Left ventricle myocardium inferior (tissue), 1 donor: ENCODE measurements at places on chromosomes 7 and 10.

DNA sequence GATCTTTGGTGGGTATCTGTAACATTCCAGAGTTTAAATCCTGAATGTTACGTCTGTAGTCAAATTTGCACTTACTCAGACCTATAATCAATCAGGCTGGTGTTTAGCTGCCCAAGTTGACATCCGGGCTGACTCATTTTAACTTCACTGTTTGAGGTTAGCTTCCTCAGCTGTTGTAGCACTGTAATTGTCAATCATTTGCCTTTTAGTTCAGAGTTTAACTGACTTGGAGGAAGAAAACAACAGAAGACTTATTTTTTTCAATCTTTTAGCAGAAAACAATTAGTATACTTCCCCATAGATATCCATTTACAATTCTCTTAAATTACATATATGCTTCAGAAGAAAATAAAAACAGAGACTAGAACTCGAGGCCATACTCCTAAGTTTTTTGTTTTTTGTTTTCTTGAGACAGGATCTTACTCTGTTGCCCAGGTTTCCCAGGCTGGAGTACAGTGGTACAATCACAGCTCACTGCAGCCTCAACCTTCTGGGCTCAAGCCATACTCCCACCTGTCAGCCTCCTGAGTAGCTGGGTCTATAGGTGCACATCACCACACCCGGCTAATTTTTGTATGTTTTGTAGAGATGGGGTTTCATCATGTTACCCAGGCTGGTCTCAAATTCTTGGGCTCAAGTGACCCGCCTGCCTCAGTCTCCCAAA lies 38.5 kb upstream of the LRRC17 start:
- DNase-seq = no peak

DNA sequence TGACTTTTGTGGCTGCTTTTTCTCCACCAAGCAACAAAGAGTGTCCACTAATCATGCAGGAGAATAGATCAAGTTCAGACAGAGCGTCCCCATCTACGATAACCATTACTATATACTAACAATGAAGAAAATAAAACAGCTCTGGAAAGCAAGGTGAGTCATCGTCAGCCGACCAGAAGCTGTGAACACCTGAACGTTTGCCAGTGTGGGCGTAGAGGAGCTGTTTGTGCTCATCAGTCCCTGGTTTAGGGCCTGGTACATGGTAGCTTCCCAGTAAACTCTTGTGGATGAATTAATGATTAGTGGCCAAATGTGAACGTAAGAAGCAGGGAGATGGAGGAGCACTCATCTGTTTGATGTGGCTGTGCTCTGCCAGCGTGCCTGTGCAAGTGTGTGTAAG lies 180.7 kb downstream of the EVX1 start:
- no peak for DNase-seq

DNA sequence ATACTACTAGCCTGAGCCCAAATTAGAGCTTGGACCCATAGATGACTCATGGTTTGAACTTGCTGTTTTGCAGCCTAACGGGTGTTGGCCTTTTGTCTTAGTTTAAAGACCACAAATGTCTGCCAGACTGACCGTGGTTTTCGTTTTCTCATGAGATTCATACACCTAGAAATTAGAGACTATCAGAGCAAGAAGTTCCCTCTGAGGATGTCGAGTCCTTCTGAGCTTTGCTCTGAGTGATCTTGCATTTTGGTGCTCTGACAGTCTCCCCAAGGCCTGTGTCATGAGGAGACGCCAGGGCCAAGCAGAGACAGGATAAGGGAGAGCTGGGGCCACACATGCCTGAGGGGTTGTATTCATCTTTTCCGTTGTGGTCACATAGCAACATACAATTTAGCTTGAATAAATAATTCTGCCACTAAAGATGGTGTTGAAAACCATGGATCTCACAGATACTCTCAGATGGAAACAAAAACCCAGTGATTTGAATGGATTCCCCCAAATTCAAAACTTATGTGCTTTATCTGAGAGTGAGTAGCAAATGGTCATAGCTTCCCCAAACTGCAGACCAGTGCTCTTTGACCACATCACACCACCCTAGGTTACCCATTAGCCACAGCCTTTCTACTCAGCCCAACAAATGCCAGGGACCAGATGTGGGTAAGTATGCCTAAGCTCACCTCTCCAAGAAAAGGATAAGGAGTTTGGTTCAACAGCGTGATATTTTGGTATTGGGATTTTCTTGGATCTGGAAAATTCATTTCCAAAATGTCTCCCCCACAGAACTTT lies 762.0 kb upstream of the IGFBP3 start:
- DNase-seq = no peak

- no peak for DNase-seq
Measured at GRCh38 chr7:81333004-81333403, 414.2 kb upstream of the SEMA3C start.

- no peak for DNase-seq
Measured at GRCh38 chr10:86024281-86025041, 342.1 kb downstream of the GRID1 start.

GRCh38 chr10:127485153-127485857 lies 63.8 kb upstream of the NPS start:
- no peak for DNase-seq

GRCh38 chr7:130982160-130982638 lies 248.2 kb upstream of the KLF14 start:
- no peak for DNase-seq

DNA sequence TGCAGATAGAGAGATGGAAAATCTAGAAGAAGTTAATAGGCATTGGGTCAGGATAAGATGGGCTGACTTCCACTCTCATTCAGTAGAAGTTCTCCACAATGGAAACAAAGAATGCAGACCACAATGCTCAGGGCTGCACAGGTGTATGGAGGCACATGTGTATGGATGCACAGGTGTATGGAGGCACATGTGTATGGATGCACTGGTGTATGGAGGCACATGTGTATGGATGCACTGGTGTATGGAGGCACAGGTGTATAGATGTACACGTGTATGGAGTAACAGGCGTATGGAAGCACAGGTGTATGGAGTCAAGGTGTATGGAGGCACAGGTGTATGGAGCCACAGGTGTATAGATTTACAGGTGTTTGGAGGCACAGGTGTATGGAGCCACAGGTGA lies 285.7 kb upstream of the PPP2R2D start:
- no peak for DNase-seq

DNA sequence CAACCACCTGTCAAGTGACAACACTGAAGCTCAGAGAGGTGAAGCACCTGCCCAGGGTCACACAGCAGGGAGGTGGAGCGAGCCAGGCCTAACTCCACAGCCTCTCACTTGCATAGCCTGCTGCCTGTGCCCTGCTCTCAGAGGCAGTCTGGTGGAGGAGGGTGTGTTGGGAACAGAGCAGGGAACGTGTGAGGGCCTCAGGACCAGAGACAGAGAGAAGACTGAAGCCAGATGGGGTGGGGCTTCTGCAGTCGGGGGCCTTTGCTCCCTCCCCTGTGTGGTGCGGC lies 114.0 kb downstream of the PTPN20 start:
- no peak for DNase-seq

- DNase-seq = no peak
Measured at GRCh38 chr10:8583096-8583495, 528.6 kb downstream of the GATA3 start.

DNA sequence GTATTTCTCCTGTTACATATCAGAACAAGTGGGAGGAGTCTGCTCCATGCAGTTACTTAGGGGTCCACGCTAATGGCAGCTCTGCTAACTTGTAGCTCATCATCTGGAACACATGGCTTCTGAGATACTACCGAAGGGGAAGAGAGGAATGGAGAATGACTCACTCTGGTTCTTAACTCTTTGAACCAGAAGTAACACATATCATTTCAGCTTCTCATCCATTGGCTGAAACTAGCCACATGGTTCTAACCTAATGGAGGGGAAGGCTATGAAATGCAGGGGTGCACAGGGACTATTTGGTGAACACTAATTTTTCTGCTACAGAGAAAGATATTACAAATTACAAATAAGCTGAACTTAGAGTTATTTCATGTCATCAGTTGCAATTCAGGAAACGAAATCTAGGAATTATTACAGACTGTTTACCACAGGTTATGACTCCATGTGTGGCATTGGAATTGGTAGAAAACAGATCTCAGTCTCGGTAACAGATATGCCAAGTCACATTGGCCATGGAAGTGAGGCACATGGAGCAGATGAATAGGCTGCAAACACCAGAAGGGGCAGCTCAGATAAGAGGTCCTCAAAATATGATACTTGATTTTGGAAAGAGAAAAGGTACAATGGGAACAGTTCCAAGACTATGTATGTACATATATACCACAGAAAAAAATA lies 9.4 kb upstream of the KAT6B start:
- no peak for DNase-seq

- no peak for DNase-seq
Measured at GRCh38 chr10:7179536-7179935, 231.3 kb downstream of the SFMBT2 start.

DNA sequence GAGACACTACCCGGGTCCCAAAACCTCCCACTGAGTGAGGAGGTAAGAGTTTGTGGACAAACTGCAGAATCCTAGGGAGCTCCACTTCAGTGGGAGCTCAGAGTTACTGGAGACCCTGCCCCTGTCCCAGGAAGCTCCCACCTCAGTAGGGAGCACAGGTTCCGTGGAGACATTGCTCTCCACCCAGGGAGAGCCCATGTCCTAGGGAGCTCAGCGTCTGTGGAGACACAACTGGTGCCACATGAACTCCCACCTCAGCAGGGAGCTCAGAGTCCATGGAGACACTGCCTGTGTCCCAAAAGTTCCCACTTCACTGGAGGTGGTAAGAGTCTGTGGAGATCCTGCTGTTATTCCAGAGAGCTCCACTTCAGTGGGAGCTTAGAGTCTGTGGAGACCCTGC lies 6.3 kb downstream of the MYO1G start:
- no peak for DNase-seq

- DNase-seq = no peak
Measured at GRCh38 chr7:130345725-130346124, 1.1 kb downstream of the CPA5 start.

DNA sequence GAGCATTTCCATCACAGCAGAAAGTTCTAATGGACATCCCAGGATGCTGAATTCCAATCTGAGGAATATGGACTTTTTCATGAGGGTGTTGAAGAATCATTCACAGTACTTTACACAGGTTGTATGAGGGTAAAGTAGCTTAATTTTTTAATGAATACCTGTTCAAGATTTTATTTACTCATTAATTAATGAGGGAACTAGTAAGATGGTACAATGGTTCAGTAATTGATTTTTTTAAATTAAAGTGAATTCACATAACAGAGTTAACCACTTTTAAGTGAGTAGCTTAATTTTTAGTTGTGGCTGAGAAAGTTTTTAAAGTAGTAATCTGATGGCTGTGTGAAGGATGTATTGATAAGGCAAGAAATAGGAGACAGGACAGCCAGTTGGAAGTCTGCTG lies 266.5 kb downstream of the GFRA1 start:
- DNase-seq = no peak

DNA sequence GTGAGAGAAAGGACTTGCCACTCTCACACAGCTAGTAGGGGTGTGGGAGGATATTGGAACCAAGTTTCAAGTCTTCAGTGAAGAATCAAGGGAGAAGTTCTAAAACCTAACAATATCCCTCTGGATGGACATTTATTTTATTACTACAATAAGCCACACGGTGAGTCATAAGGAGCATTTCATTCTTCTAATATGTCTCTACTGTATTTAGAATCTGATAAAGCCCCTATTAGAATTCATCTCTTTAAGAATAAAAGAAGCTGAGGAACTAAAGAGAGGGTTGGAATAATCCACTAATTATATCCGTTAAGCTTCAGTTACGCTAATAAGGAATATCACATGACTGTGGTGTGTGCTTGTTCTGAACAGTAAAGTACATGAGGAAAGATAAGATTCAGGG lies 40.9 kb upstream of the ATRNL1 start:
- DNase-seq = no peak

- DNase-seq = no peak
Measured at GRCh38 chr10:18278181-18278580, 138.0 kb downstream of the CACNB2 start.

DNA sequence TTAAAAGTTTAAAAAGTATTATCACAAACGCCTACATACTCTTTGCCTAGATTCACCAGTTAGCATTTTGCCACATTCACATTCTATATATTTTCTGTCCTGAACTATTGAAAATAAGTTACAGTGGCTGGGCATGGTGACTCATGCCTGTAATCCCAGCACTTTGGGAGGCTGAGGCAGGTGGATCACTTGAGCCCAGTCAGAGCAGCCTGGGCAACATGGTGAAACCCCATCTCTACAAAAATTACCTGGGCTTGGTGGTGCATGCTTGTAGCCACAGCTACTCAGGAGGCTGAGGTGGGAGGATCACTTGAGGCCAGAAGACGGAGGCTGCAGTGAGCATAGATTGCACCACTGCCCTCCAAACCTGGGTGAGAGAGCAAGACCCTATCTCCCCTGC lies 5.3 kb downstream of the ARPC1A start:
- DNase-seq = no peak

- no peak for DNase-seq
Measured at GRCh38 chr7:135169964-135170273, 588 bp downstream of the CYREN start.

GRCh38 chr7:23434147-23434917 lies 36.0 kb downstream of the IGF2BP3 start:
- no peak for DNase-seq

DNA sequence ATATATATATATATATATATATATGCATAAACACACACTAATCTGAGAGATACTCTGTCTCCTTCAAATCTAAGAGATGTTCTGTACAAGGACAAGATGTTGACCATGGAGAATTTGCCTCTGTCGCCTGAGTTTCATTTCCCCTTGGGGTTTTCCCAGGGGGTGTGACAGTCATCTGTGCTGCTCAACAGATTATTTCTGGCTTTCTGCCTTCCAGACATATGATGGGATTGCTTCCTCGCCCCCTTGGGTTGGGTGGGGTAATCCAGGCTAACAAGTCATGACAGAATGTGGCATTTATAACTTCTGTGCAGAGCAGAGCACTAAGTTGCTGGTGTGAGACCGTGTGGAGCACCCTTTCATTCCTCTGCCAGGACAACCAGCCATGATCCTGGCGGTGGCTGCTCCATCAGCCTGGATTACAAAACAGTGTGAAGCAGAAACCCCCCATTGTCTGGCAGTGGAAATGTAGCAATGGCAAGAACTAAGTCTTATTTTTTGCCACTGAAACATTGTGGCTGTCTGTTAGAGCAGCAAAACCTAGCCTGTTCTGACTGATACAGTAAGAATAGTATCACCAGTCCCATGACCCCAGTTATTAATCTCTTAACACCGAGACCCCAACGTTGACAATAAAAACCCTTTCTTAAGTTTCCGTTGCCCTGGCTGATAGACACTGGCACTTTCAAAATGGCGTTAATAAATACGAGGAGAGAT lies 13.7 kb upstream of the USP6NL start:
- DNase-seq = no peak

- DNase-seq = no peak
Measured at GRCh38 chr10:94010886-94011285, 17.2 kb downstream of the PLCE1 start.

- DNase-seq = no peak
Measured at GRCh38 chr10:44051091-44051490, 333.8 kb downstream of the CXCL12 start.

DNA sequence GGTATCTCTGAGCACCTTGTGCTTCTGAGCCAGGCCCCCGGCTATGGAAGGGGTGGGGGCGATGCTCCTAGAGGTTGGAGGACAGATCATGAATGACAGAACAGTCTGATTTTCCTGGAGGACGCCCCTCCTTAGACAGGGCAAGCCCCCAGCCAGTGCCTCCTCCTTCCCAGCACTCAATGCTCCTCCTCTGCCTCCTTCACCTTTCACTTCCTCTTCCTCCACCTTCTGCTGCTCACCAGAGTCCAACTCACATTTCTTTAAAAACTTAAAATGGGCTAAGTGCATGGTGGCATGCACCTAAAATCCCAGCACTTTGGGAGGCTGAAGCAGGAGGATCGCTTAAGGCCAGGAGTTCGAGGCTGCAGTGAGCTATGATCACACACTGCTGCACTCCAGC lies 71.1 kb upstream of the CUX1 start:
- DNase-seq = no peak

- no peak for DNase-seq
Measured at GRCh38 chr7:329691-330281, 39.8 kb downstream of the FOXL3 start.
